Esophagus muscularis mucosa (tissue), 4 donors: ENCODE measurements at places on chromosomes 7 and 10. TPM values are rescaled to one million over a fixed set of nuclear protein-coding genes. Genes with fewer than 3 reads are reported as not detected.

Gene CLRN3
- total RNA-seq: not detected

- H3K4me1 ChIP-seq: peaks cover 9% of the 10 kb centered on the region
- no peak overlapping the region for H3K4me3 ChIP-seq
- H3K27me3 ChIP-seq: no peaks in the 10 kb centered on the region
Observed at GRCh38 chr7:38907066-38907465, 1.9 kb downstream of the VPS41 start.

GRCh38 chr10:131569851-131570715, 258.6 kb upstream of the TCERG1L start:
- peaks cover 31% of the 10 kb centered on the region for H3K27me3 ChIP-seq
- H3K27ac ChIP-seq: no peak overlapping the region
- no peaks in the 10 kb centered on the region for H3K36me3 ChIP-seq

- H3K4me1 ChIP-seq: peaks cover 7% of the 10 kb centered on the region
- H3K4me3 ChIP-seq: no peak overlapping the region
- H3K27ac ChIP-seq: no peak overlapping the region
Observed at GRCh38 chr10:3740157-3740871, 44.7 kb downstream of the KLF6 start.

DNA sequence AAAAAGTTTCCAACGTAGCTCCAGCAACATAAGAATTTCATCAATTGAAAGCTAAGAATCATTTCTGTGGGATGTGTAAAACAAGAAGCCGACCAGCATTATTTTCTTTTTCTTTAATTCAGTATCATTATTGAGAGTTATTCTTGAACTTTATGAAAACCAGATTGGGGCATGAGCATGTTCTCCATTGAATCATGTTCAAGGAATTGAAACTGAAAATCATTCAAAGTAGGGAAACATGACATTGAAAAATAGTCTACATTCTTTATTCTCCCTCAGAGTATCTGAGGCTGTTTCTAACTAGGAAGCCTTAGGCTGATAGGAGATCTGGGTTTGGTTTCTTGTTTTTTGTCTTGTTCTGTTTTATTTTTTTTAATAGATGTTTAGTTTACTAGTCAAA, 253.7 kb downstream of the DYNC1I1 start:
- H3K27me3 ChIP-seq: no peaks in the 10 kb centered on the region
- DNase-seq: no peak
- H3K4me1 ChIP-seq: no peaks in the 10 kb centered on the region
- H3K27ac ChIP-seq: no peak overlapping the region
- H3K36me3 ChIP-seq: no peaks in the 10 kb centered on the region
- no peak overlapping the region for H3K4me3 ChIP-seq

GRCh38 chr10:62278441-62278910, 9.8 kb upstream of the RTKN2 start:
- no peak overlapping the region for H3K4me3 ChIP-seq
- H3K36me3 ChIP-seq: no peaks in the 10 kb centered on the region
- H3K27ac ChIP-seq: no peak overlapping the region
- no peaks in the 10 kb centered on the region for H3K4me1 ChIP-seq

- no peak for DNase-seq
- no peak overlapping the region for H3K4me3 ChIP-seq
- no peak overlapping the region for H3K27ac ChIP-seq
- no peaks in the 10 kb centered on the region for H3K36me3 ChIP-seq
- H3K27me3 ChIP-seq: no peaks in the 10 kb centered on the region
Observed at GRCh38 chr10:78706726-78707540, 361.8 kb upstream of the ZMIZ1 start.
